Fibroblast of skin of right biceps (primary cell): ENCODE measurements at places on chromosomes 5 and 9.

DNA sequence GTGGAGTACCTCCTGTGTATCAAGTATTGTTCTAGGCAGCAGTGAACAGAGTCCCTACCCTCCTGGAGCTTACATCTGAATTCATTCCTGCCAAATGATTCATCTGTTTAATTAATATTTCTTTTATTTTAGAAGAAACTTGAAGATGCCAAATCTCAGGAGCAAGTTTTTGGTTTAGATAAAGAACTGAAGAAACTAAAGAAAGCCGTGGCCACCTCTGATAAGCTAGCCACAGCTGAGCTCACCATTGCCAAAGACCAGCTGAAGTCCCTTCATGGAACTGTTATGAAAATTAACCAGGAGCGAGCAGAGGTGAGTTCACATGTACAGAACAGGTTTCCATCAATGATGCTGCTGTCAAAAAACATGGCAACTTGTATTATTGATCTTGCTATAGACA is 57.9 kb downstream of the RAB14 start:
- DNase-seq, result no peak

DNA sequence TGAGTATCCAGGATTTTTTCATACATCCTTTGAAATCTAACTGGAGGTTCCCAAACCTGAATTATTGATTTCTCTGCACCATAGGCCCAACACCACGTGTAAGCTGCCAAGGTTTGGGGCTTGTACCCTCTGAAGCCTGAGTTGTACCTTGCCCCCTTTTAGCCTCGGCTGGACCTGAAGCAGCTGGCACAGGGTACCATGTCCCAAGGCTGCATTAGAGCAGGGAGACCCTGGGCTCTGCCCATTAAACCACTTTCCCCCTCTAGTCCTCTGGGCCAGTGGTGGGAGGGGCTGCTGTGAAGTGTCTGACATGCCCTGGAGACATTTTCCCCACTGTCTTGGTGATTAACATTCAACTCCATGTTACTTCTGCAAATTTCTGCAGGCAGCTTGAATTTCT is 532.9 kb upstream of the NUDT12 start:
- no peak for DNase-seq

GRCh38 chr5:76813982-76814562 is 4.8 kb upstream of the F2RL1 start:
- peak; percentile 98 for DNase-seq

DNA sequence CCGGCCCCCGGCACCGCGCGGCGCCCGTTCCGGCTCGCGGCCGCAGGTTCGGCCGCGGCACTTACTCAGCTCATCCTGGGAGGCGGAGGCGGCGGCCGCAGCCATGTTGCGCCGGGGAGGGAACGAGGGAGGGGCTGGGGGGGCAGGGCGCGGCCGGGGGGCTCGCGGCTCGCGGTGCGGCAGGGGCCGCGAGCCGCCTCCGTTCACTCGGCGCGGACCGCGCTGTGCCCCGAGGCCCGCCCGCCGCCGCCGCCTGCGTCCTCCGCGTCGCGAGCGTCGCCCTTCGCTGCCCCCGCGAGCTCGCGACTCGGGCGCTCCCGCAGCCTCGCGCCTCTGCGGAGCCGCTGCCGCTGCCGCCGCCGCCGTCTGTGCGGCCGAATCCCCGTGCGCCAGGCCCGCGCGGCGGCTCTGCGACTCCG is 735 bp downstream of the ECPAS start:
- peak; percentile 66 for DNase-seq

DNA sequence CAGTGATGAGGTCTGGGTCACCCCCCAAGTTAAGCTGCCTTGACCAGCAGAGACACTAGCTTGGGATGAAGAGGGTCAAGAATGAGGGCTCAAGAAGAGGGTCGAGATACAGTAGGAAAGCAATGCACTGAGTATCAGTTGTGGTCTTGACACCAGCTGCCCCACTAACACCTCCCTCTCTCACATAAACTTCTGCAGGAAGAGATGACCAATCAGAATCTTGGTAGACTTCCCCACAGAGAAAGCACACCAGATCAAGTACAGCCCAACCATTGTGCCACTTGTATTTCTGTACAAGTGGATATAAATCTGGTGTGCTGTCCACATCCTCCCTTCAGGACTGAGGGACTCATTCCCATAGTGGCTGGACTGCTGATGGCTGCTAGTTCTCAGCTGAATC is 101.2 kb upstream of the ELL2 start:
- no peak for DNase-seq

DNA sequence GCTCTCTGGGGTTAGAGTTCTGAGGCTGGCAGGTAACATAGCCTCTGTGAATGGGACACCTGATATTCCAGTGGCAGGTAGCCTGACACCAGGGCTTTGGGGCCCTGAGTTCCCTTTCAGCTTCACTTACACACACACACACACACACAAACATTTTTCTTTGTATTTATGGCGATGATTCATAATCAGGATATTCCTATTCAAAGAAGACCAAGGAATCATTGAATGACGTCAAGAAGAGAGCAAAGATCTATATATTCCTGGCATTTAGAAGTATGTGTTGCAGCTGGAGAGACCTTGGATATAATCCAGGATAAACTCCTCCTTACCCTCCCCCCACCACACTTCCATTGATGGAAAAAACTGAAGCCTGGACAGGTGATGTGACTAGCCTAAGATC is 7.9 kb upstream of the ENTREP1 start:
- peak; percentile 42 for DNase-seq

DNA sequence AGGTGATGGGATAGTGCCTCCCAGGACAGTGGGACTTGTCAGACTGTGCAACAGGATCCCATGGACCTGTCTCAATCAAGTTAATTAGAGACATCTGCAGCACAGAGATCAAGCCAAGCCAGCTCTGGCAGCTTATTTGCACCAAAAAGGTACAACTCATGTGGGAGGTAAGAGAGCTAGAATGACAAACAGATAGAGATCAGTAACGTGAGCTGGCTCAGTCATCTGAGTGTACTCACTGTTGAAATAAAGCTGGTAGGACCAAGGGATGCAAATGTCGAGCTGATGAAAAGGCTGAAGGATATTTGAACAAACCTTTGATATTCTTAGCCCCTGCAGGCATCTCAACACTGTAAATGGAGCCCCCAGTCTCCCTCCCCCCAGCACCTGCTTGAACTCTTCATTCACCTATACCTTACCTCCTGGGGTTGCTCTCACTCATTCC is 198.1 kb downstream of the EFNA5 start:
- no peak for DNase-seq

- no peak for DNase-seq
These were observed 2.9 kb upstream of the LCN6 start for GRCh38 chr9:136751244-136751643.

DNA sequence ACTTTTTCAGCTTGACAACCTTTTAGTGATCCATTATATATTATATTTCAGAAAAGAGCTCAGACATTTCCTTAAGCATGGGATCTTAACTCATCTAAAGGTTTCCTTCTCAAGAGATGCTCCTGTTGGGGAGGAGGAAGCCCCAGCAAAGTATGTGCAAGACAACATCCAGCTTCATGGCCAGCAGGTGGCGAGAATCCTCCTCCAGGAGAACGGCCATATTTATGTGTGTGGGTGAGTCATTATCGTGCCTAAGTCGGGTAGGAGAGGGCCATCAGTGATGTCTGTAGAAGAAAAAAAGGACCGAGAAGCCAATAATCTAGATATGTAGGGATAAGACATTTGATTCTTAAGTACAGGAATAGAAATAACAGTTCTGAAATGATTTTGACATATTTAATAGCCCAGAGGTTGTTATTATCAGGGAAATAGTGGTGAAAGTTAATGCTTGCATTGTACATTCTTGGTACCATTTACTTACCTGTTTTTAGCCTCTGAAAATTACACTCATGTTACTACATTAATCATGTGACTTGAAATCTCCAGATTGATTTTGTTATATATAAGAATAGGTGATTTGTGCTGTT is 28.2 kb downstream of the MTRR start:
- peak; percentile 37 for DNase-seq

DNA sequence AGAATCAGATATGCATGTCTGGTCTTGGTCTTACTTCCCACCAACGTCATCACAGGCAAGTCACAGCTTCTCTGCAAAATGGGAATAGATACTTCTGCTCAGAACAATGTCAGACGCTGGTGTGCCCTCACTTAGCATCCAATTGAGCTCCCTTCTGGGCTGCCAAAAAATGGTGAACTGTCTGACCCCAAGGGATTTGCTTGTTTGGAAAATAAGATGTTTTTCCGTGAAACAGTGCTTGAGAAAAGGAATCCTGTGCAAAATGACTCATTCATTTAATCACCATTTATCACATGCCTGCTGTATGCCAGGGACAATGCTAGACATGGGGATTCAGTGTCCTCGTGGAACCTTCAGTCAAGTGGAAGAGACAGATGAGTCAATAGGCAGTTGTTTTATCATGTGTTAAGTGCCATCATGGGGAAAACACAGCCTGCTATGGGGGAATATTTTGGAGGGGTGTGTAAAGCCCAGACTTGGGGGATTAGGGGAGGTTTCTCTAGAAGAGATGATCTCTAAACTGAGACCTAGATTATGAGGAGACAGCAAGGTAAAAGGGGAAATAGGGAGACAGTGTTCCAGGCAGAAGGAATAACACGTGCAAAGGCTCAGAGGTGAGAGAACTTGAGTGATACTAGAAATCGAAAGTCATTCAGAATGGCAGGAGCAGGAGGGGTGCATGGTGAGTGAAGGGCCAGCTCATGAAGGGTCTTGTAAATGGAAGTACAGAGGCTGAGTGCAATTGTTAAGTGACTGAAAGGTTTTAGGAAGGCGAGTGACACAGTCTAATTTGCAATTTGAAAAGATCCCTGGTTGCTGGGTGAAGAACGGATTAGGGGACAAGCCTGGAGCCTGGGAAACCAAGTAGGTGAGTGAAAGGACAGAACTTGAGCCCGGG is 3.9 kb downstream of the NIPAL4 start:
- DNase-seq, result peak; percentile 90

DNA sequence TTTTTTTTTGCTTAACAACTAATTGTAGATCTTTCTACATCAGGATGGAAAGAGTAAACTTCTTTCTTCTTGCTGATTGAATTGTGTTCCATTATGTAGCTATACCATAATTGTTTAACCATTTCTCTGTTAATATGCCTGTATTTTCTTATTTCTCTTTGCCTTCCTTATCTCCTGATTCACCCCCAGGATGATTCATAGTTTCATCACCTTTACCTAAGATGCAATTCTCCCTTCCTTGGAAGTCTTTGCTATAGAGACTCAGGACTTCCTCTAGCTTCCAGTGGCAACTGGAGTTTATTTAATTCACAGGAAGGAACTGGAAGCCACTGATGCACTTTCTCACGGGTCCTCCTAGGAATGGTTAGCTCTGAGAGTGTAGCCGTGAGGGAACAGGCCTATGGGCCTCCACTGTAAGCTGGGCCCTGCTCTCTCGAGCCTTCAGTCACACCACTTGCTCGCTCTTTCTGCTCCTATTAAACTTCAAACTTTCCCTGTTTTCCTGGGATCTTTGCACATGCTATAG is 83.1 kb downstream of the FGF1 start:
- no peak for DNase-seq

GRCh38 chr5:65247594-65247993 is 234.1 kb downstream of the ADAMTS6 start:
- no peak for DNase-seq

DNA sequence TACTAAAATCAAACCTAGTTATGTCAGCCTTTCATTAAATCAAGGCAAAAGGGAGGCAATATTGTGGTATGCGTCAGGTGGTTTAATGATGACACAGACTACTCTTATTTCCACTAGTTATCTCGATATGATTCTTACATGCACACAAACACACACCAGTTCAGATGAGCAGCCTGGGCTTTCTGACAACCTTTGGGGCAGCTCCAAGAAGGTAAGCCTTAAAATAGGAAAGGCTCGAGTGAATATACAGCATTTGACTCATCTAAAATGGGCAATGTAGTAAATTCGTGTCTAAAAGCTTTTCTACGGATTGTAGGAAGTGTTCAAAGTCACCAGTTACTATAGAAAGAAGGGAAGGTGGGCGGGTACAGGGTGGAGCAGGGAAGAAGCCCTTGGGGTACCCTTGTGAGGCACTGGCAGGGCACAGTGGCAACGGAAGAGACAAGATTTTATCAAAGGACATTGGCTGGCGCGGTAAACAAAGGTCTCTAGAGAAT is 1.9 kb downstream of the ANKH start:
- no peak for DNase-seq

- peak; percentile 67 for DNase-seq
These were observed 207.6 kb upstream of the DMRTA1 start for GRCh38 chr9:22238809-22239684.

- DNase-seq, result no peak
These were observed 14.8 kb downstream of the HBEGF start for GRCh38 chr5:140331638-140332037.
